Cerebellar cortex (tissue), 1 donor: ENCODE measurements at places on chromosomes 7 and 10.

DNA sequence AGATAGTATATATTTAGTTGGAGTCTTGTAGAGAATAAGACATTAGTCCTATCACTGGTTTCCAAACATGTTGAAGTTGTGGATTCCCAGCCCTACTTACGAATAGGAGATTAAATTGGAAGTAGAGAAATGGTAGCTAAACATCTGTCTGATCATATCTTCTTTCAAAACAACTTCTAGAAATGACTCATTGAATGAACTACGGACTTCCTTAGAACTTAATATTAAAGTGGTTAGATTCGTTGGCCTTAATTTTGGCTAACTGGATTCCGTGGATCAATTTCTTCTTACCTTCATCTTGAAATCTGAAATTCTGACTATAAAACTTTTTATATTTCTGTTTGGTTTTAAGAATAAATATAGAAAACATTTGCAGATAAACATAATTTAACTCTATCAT, 3.4 kb downstream of the PHF14 start:
- no peak for DNase-seq

GRCh38 chr7:127983804-127984332, 47.4 kb downstream of the LRRC4 start:
- no peak for DNase-seq

DNA sequence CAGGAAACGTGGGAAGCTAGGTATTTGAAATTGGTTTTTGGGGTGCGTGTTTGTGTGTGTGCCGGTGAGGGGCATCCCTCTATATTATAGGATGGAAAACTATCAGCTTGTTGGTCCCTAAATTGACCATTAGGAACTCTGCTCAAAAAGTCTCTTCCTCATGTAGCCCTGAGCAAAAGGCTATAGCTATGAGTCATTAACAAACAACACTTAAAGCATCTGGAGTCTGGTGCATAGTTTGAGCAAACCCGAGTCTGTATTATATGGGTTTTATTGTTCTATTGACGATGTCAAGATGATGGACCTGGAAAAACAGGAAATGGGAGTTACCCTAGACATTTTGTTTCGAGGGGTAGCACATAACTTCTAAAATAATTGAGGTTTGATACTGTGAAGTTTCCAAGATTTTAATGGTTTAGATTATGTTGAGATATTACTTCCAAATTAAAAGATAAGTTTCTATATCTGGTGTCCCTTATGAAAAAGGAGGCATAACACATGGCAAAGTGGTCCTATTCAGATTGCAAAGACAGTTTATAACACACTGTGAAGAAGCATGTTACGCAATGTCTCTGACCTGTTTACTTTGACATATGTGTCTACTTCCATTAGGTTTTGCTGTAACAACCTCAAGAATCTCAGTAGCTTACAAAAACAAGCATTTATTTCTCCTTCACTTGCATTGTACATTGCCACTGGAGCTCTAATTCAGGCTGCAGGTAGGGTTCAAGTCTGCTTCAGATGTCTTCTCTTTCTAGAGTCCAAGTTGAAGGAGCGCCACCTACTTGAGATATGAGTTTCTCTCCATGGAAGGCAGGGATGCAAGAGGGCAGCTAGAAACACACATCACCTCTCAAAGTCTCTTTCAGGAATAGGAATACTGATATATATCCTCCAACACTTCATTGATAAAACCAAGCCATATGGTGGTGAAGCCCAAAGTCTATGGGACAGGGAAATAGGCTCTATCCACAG, 357.7 kb downstream of the PHF14 start:
- no peak for DNase-seq

GRCh38 chr7:1062296-1063294, 18.2 kb downstream of the GPR146 start:
- no peak for DNase-seq

DNA sequence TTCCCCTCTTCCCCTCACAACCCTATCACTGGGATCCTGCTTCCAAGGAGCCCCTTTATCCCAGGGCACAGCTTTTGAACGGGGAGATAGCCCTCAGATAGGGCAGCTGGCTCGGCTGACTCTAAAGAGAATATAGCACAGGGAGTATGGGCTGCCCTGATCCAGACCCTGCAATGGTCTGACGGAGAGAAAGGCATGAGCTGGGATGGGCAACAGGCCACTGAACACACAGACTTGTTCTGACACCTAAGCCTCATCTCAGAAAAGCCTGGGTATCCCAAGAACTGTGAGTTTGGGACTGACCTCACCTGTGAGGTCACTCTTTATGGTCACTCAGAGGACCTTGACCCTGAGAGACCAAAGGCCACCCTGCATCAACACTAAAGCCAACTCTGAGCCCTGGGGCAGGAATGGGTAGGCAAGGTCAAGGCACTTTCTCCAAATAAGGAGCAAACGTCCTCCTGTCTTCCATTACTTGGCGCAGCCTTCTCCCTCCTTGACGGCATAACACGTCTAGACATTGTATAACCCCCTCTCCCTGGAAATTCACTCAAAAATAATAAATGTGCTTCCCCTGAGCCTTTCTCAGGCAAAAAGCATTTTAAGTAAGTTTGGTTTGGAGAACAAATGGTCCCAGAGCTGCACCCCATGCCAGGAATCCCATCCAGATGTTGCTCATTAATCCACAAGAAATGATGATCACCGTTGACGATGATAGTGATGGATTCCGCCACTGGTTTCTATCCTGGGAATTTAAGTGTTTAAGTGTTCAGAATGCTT, 8.2 kb upstream of the LRRC18 start:
- DNase-seq: no peak

GRCh38 chr7:107313355-107313754, 144.6 kb downstream of the HBP1 start:
- DNase-seq: no peak

DNA sequence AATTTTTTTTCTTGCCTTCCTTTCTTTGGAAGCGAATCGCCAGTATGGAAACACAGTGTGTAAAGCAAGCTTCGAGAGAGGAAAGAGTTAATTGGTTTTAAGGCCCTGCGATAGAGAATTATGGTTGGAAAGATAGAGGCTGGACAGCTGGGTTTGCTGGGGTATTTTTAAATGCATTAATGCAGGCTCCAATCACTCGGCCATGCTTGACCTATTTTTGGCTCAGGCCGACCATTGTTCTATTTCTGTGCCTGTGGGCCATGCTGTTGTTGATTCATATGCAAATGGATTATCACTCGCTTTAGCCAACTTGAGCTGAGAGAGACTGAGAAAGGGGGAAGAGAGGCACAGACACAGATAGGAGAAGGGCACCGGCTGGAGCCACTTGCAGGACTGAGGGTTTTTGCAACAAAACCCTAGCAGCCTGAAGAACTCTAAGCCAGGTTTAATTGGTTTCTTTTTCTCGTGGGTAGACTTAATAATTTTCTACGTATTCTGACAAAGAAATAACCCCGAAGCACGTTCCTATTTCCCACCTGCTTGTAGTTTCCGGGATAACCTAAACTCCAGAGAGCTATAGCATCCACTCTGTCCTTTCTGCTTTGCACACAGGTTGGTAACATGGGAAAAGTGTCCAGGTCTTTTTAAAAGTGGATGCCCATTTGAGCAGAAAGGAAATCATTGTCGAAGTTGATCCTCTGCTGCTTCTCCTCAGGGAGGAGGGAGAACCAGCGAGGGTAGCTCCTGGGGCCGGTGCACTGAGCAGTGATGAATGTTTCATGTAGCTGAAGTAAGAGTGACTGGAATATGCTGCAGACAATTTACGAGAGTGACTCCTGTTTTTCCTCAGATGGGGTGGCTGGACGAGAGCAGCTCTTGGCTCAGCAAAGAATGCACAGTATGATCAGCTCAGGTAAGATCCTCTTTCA, at the start of gene HDAC9:
TSS of gene HDAC9 (plus strand) at position 338 of the 929 bp plus-strand sequence. CDS start at position 892, 554 bp downstream.
- DNase-seq: peak; percentile 98

DNA sequence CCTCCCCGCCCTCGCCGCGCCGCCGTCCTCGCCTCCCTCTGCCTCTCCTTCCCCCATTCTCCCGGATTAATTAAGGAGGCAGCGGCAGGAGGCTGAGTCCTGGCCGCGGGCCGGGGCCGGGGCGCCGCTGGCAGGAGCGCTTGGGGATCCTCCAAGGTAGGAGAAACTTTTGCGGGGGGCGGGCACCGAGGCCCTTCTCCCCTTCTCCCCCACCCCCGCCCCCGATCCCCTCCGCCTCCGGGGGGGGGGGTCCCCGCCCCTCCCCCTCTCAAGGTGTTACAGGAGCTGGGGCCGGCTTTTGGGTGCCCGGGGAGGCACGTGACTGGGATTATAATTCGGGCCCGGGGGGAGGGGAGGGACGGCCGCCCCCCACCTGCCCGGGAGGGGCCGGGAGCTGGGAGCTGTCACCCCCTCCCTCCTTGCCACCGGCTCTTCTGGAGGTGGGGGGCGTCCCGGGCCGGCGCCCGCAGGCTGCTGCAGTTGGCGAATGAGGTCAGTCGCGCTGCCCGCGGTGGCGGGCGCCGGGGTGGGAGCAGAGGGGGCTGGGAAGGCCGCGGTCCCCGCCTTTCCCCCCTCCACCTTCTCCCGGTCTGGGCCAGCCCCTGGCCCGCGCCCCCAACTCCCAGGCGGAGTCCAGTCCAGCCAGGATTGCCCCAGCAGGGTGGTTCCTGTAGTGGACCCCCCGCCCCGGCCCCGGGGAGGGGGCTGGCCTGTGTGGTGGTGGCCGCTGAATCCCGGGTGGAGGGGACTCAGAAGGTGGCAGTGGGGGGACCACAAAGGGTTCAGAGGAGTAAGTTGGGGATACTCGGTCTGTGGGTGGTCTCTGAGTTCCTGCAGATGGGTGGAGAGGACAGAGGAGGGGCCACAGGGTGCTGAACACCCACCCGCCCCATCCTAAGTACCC, 567 bp downstream of the GTF2IRD1 start:
- DNase-seq: no peak

- DNase-seq: no peak
Observed at GRCh38 chr7:45670717-45671116, 96.5 kb downstream of the ADCY1 start.

DNA sequence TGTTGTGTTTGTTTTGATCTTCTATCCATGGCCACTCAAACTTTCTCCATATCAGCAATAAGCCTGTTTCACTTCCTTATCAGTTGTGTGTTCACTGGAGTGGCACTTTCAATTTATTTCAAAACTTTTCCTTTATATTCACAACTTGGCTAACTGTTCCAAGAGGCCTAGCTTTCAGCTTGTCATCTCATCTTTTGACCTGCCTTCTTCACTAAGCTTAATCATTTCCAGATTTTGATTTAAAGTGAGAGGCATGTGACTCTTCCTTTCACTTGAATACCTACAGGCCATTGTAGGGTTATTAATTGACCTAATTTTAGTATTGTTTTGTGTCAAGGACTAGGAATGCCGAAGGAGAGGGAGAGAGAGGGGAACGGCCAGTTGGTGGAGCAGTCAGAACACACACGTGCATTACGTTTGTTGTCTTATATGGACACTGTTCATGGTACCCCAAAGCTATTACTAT, 5.5 kb upstream of the GNAT3 start:
- no peak for DNase-seq

- DNase-seq: no peak
Observed at GRCh38 chr10:61642676-61643075, 20.1 kb upstream of the CABCOCO1 start.

- no peak for DNase-seq
Observed at GRCh38 chr10:110326351-110327032, 21.8 kb upstream of the SMNDC1 start.

GRCh38 chr7:101563943-101564777, 64.9 kb downstream of the MYL10 start:
- DNase-seq: no peak

GRCh38 chr7:155405399-155406318, 52.3 kb upstream of the EN2 start:
- peak; percentile 77 for DNase-seq

- DNase-seq: no peak
Observed at GRCh38 chr7:155758348-155758747, 53.9 kb downstream of the SHH start.

GRCh38 chr7:130127821-130128317, 57.5 kb downstream of the KLHDC10 start:
- no peak for DNase-seq

- DNase-seq: no peak
Observed at GRCh38 chr7:131355917-131356777, 28.5 kb downstream of the MKLN1 start.

GRCh38 chr10:131833446-131834080, 67.2 kb upstream of the PPP2R2D start:
- no peak for DNase-seq

DNA sequence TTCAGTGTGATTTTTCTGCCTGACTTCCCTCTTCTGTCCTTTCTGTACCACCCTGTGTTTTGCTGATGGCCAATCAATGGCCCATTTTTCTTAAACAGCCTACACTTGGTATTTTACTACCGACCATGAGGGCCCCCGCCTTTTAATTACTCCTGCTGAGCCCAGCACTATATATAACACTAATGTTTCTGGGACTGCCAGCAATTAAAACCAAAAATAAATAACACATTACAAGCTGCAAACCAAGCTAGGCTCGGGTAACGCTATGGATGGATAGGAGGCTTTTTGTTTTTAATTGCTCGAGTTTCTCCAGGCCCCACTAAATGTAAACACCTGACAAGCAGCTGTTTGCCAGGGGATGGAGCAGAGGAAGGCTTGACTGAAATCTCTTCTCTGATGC, 915.4 kb upstream of the AUTS2 start:
- no peak for DNase-seq

DNA sequence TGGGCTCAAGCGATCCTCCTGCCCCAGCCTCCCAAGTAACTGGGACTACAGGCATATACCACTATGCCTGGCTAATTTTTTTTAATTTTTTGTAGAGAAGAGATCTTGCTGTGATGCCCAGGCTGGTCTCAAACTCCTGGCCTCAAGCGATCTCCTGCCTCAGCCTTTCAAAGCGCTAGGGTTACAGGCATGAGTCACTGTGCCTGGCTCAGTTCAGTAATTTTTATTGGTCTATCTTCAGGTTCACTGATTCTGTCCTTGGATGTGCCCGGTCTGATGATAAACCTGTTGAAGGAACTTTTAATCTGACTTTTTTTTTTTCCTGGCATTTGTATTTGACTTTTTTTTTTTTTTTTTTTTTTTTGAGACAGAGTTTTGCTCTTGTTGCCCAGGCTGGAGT, 40.1 kb upstream of the STRIP2 start:
- DNase-seq: no peak

- no peak for DNase-seq
Observed at GRCh38 chr7:34396437-34397064, 261.5 kb upstream of the NPSR1 start.

GRCh38 chr7:131600085-131600881, 43.9 kb upstream of the PODXL start:
- no peak for DNase-seq

- no peak for DNase-seq
Observed at GRCh38 chr7:46454816-46455215, 533.7 kb upstream of the IGFBP3 start.

DNA sequence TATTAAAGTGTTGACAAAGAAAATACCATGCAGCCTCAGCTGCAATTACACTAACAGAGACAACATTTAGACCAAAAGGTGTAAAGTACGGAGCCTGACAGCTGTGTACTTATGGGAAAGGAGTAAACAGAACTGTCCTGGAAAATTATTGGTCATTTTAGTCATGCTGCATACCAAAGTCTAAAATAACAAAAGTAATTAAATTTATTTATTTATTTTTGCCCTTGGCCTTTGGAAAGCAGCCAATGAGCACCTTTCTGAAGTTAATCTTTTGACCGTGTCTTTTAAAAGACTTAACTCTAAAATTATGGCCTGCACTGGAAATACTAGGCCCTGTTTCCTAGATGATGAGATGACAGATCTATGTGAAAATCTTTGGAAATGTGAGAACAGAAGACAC, 597.6 kb downstream of the NXPH1 start:
- DNase-seq: no peak
